Globus pallidus (tissue), 1 donor: ENCODE measurements at places on chromosomes 2 and 18.

- no peak for DNase-seq
Observed at GRCh38 chr2:77713412-77713811, 191.2 kb upstream of the LRRTM4 start.

GRCh38 chr18:56641714-56642337 lies 3.4 kb upstream of the TXNL1 start:
- DNase-seq, result no peak

DNA sequence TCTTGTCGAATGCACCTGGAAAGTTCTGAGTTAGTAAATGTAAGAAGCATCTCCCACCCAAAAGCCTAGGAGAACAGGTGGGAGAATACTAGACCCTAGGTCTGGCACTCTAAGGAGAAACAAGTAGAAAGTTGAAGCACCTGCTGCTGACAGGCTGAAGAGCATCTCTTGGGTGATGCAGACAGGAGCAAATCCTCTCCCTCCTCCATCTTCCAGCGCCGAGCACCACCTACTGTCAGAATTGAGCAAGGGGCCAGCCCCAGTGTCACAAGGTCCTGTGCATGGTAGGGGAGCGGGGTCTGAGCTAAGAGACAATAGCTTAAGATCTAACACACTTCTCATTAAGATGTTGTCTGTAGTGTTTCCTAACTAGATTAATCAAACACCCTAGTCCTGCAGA lies 52.9 kb downstream of the HK2 start:
- DNase-seq, result no peak

DNA sequence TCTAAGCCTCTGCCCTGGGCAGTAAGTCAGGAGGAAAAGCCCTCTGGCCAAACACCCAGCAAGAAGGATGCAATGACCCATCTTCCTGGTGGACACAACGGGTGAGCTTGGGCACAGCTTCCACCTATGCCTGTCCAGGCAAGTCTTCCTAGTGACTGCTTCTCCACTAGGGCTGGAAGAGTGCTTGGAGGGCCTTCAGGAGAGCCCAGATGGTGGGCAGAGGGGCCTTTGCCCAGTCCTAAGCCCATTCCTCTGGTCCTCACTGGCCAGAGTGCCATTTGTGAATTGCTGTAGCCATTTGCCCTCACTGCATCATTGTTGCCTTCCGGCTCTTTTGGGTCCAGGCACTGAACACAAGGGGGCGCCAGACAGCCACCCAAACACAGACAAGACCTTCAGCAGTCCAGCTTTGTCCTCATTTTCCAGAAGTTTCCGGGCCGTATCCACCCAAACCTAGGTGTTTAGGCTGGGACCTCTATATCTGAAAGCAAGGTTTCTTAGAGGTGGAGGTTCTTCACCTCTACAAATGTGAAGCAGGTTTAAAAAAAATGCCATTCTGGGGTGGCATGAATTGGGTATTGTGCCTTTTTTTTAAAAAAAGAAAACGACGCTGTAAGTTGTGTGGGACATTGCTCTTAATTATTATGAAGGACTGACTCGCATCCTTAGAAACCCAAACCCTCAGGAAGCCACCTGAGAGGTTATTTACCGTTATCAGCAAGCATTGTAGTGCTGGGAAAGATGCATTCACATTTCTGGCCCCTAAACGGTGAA lies 29.5 kb downstream of the PAX8 start:
- peak; percentile 72 for DNase-seq

DNA sequence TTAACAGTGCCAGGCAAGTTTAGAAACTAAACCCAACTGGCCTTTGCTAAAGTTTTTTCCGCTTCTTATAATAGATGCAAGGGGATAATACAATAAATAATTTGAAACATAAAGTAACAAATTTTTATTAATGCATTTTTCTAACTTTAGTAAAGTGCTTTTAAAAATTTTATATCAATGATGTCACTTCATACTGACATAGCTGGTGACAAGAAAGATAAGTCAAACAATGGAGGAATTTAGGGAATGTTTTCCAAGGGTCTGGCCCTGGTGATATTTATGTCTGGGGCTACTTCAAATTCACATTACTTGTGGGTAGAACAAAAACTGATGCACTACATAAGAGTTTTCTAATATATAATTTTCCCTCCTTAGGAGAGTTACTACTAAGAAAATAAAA lies 61.2 kb upstream of the CBLN2 start:
- DNase-seq, result no peak
